Fibroblast of villous mesenchyme (primary cell): ENCODE measurements at places on chromosomes 13 and 19. TPM values are rescaled to one million over a fixed set of nuclear protein-coding genes. Genes with fewer than 3 reads are reported as not detected.

The TJP3 gene
- not detected in 2 replicates for total RNA-seq

The SWSAP1 gene
- 0.86 and 1.3 TPM in 2 replicates for total RNA-seq

The CDX2 gene
- total RNA-seq, result not detected in 2 replicates

The C3 gene
- 1.6 and 76.0 TPM in 2 replicates for total RNA-seq

The SPIB gene
- total RNA-seq, result not detected in 2 replicates

The CEACAM8 gene
- not detected in 2 replicates for total RNA-seq

The ZNF208 gene
- under 0.01 TPM in 2 replicates for total RNA-seq

The GYS1 gene
- 39.6 and 43.2 TPM in 2 replicates for total RNA-seq

The ZNF112 gene
- total RNA-seq, result 6.4 and 8.6 TPM in 2 replicates

The CYP4F2 gene
- not detected in 2 replicates for total RNA-seq

The FAM216B gene
- total RNA-seq, result not detected in 2 replicates

The ZSCAN18 gene
- total RNA-seq, result 10.6 and 16.0 TPM in 2 replicates

The ERICH6B gene
- not detected in 2 replicates for total RNA-seq

The PRR36 gene
- total RNA-seq, result under 0.01 TPM in 1 of 2 replicates, not detected in the other

The HSH2D gene
- total RNA-seq, result not detected in 2 replicates

The NLRP8 gene
- not detected in 2 replicates for total RNA-seq
